ENCODE measurements at places on chromosomes 5 and 9. TPM values are rescaled to one million over a fixed set of nuclear protein-coding genes. Genes with fewer than 3 reads are reported as not detected.
A peak's percentile ranks its signal among the peaks of the same experiment; 100 is the strongest.

The PCDH12 gene
- not detected for total RNA-seq

The TMEM252 gene
- not detected for total RNA-seq

The CARD9 gene
- total RNA-seq: 0.31 TPM

The TAL2 gene
- not detected for total RNA-seq

The NUTM2F gene
- total RNA-seq: not detected

The RASGEF1C gene
- total RNA-seq: not detected

The DNAH5 gene
- not detected for total RNA-seq

The CENPH gene
- total RNA-seq: 4.6 TPM

The KIF24 gene
- total RNA-seq: 0.14 TPM

The TOR4A gene
- 0.42 TPM for total RNA-seq

The ASPN gene
- total RNA-seq: not detected

The RORB gene
- not detected for total RNA-seq

The LECT2 gene
- not detected for total RNA-seq

The BHMT2 gene
- total RNA-seq: not detected

DNA sequence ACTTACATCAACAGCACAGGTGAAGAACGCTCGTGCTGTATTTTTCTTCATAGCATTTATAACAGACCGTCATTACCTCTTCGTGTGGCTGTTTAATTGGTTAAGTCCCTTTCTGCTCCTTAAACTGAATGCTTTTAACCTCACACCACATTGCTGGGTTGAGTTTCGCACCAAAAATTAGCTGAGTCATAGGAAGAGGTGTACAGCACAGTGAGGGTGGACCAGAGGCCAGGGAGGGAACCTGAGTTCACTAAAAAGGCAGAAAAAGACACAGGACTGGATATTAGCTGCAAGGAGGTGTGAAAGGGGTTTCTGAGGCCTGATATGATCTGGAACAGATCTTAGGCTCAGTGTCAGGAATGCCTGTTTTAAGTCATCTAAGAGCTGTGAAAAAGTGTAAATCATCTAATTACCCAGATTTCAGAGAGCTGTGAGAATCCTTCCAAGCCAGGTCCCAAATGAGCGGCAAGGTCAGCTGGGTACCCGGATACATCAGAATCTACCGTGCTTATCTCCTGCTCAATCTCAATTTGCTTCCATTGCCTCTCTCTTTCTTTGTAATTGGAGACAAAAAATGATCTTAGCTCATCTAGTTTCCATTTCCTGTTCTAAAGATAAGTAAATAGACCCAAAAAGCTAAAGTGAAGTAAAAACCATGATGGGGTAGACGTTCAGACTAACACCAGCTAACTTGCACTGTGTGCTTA, 7.1 kb upstream of the CFAP90 start:
- DNase-seq: no peak

GRCh38 chr5:154652746-154653417, 102.3 kb upstream of the LARP1 start:
- DNase-seq: no peak

DNA sequence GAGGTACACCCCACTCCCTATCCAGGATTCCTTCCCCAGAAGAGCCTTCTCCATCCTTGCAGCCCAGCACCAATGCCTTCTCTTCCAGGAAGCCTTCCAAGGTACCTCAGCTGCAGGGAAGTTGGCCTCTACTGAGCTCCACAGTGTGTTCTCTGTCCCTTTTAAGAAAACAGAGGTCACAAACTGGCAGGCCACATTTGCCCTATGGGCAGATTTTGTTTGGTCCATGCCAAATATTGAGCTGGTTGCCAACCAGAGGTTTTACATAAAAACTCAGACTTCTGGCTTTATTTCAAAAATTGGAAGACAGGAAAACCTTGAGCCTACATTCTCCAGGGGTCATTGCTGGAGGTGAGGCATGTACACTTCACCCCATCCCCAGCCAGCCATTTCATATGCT, 9.0 kb upstream of the NDST1 start:
- no peak for DNase-seq

GRCh38 chr9:116383936-116384335, 230.3 kb downstream of the PAPPA start:
- no peak for DNase-seq

GRCh38 chr5:119792161-119792799, 162.9 kb downstream of the FAM170A start:
- no peak for DNase-seq

DNA sequence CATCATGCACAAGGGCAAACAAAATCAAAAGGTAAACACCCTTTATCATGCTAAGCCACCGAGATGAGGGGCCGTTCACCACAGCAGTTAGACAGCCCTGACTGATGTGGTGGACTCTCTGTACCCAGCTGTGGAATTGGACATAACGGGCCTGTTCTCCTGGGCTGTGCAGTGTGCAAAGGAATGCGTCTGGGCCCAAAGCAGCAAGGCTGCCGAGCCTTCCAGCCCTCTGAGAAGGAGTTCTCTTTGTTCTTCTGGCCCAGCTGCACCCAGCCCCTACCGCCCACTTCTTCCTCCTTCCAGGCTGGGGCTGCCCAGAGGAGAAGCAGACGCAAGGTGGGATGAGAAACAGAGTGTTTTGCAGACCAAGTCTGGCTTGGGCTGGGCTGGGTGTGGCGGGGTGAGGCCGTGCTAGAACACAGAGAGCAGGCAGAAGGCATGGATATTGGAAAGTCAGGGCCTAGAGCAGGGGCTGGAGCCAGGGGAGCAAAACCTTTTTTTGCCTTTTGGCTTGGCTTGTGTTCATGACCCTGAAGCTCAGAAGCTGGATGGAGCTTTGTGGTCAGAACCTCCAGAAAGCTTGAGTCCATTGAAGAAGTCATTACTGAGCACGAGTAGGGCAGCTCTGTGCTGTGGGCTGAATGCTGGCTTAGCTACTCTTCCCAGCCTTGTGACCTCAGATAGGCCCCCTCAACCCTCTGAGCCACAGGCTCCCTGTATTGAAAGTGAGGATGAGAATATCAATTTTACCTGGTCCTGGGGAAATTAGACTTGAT, 49.8 kb upstream of the SH3PXD2B start:
- no peak for DNase-seq

GRCh38 chr9:129069862-129070641, 10.9 kb upstream of the DOLPP1 start:
- no peak for DNase-seq

DNA sequence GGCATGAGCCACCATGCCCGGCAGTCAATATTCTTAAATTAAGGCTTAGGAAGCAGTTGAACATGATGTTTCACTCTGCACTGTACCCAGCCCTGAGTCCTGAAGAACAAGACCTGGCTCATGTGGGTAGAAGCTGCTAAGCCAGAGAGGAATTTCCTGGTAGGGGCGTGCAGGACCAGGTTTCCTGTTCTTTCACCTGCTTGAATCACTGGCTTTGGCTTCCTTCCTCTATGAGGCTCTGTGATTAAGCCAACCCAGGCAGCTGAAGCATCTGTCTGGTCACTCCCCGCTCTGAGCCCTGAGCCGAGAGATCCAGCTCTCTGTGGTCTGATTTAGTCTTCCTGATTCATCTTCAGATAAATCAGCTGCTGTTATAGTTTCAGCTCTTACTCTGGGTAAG, 29.1 kb downstream of the CFAP77 start:
- DNase-seq: no peak

GRCh38 chr5:87195104-87195591, 72.5 kb upstream of the RASA1 start:
- DNase-seq: no peak

GRCh38 chr9:88722753-88723152, 187.8 kb downstream of the NXNL2 start:
- no peak for DNase-seq

GRCh38 chr9:33731625-33732024, 63.7 kb upstream of the PRSS3 start:
- DNase-seq: no peak

GRCh38 chr5:16410338-16410737, 55.3 kb downstream of the ZNF622 start:
- no peak for DNase-seq

DNA sequence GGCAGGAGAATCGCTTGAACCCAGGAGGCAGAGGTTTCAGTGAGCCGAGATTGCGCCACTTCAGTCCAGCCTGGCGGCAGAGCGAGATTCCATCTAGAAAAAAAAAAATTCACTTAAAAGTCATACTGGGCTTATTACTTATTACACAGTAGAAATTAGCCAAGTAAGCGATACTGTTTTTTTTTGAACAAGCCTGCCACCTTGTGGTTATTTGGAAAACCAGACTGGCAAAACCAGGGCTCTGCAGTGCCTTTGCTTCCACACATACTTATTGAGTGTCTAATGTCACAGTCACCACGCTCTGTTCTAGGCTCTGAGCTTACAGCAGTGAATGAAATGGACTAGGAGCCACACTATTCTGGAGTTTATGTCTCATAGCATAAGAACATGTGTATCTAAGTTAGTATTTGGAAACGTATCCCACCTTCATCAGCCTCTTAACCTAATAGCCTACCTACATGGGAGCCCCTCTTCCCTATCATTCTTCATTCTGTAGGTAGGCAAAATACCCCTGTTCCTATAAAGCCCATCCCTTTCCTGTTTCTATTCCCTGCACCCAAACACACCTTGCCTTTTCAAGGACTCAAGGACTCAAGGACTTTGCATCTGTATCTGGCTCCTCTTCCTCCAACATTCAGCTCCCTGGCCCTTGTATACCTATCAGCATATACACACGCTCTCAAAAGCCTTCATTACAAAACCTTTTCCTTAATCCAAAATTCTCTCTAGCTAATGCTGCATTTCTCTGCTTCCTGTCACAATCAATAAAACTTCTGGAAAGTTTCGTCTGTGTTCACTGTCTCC, 13.9 kb upstream of the BASP1 start:
- DNase-seq: peak; percentile 19

GRCh38 chr5:113232221-113232620, 202.6 kb downstream of the TSSK1B start:
- no peak for DNase-seq

- DNase-seq: no peak
Measured at GRCh38 chr9:13274886-13275641, 4.4 kb downstream of the MPDZ start.

GRCh38 chr9:2059274-2059929, 44.3 kb downstream of the SMARCA2 start:
- no peak for DNase-seq

- DNase-seq: no peak
Measured at GRCh38 chr5:19608444-19609002, 379.5 kb downstream of the CDH18 start.

DNA sequence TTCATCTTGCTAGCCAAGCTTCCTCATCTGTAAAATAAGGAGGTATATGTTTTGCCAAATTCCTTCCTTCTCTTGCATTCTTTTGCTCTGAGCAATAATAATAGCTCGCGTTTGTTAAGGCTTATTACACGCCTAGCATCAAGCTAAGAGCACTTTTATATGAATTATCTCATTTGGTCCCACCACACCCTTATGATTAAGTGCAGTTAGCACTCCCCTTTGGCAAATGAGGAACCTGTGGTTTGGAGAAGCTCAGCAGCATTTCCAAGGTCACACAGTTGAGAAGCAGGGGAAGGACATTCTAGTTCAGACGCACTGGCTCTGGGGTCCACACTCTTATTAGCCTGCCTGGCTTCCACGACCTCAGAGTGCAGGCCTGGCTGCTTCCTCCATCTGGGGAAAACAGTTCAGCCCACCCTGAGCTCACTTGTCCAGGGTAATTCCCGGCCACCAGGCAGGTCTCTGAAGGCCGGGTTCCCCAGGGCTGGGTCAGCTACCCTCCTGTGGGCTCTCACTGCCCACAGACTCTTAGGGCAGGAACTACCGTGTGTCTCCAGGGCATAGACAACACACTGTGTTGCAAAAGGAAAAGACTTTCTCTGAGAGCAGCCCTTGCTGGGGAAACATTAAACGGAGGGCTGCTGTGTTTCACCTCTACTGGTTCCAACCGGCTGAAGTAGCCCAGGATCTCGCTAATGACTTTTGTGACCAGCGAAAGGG, 9.9 kb upstream of the FBP1 start:
- DNase-seq: no peak

DNA sequence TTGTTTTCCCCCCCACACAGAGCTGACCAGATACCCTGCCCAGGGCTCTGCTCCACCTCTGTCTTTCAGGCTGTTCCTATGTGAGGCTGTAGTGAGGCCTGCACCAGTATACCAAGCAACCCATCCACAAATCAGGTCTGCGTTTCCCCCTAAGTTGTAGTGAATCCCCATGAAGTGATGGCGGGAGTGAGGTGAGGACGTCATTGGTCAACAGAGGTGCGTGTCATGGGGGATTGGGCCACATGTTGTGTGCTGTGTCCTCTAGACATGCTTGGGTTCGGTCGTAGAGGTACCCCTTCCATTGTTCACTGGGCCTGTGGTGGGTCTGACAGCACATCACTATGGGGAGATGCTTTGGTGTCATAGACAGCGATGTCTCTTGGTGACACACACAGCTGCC, 184.6 kb downstream of the CACNA1B start:
- no peak for DNase-seq

Data from CD8-positive, alpha-beta T cell (primary cell).